ENCODE measurements at places on chromosomes 2 and 18. TPM values are rescaled to one million over a fixed set of nuclear protein-coding genes. Genes with fewer than 3 reads are reported as not detected.

The HES6 gene
- 6.4 TPM for polyA plus RNA-seq

DNA sequence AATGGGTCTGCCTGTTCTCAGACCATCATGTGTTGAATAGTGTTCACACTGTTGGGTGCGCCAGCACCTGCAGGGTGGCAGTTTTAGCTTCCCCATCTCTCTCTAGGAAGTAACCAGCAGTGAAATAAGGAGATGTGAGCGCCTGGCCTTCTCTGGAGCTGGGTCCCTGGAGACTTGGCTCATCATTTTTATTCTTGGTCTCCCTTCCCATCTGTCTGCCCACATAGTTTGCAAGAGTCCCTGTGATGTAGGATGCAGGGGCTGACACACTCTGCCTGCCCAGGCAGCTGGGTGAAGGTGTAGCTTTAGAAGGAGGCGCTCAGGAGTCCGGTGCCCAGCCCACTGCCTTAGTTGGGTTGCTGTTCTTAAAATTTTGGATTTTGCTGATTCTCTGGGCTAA lies 172.2 kb downstream of the LDLRAD4 start:
- no peak for DNase-seq

The IL36RN gene
- not detected for polyA plus RNA-seq

- DNase-seq = no peak
Observed at GRCh38 chr2:238383135-238383534, 43.6 kb upstream of the ASB1 start.

The SPEG gene
- 9.2 TPM for polyA plus RNA-seq

GRCh38 chr18:58896268-58896667 lies 31.6 kb downstream of the ZNF532 start:
- no peak for DNase-seq

The TEKT4 gene
- 0.23 TPM for polyA plus RNA-seq

The LGALSL gene
- polyA plus RNA-seq = 38.0 TPM

DNA sequence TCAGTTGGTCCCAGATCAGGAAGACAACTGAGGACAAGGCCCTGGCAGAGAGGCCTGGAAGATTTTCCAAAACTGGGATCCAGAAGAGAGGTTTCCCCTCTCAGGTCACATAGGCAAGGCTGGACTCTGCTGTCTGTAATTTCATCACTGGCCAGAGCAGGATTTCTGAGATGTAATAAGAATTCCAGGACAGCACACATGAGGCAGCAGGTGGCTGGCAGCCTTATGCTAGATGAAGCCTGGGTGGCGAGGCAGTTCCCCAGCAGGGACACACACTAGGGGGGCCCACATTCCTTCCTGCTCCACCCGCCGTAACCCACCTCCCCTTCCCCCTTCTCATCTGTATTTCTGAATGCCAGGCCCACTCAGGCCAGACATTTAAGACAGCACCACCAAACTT lies 98.6 kb downstream of the HNRNPLL start:
- DNase-seq = no peak

DNA sequence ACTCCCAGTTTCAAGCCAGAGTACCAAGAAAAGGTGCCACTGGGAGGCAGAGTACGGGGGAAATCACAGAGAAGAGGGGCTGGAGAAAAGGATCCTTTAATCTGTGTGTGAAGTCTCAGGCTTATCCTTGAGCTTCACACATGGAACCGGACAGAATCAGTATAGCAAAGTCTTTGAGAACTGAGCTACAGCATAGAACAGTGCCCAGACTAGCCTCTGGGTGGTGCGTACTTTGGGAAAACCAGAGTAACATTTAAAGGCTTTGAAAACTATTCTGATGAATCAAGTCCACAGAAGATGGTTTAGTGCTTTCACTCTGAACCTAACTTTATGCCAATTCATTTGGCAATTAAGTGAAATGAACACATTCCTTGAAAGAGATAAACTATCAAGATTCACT lies 83.1 kb downstream of the BABAM2 start:
- DNase-seq = no peak

- DNase-seq = peak; percentile 32
Observed at GRCh38 chr2:239688122-239688681, 287.4 kb upstream of the HDAC4 start.

The UGT1A4 gene
- not detected for polyA plus RNA-seq

- DNase-seq = no peak
Observed at GRCh38 chr2:75592030-75592429, 31.3 kb upstream of the EVA1A start.

DNA sequence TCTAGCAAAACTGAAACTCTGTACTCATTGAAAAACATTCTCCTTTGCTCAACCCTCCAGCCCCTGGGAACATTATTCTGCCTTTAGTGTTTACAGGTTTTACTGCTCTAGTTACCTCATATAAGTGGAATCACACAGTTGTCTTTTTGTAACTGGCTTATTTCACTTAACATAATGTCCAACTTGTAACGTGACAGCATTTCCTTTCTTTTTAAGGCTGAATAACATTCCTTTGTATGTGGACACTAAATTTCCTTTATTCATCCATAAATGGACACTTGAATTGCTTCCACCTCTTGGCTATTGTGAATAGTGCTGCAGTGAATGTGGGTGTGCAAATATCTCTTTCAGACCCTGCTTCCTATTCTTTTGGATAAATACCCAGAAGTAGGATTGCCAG lies 144.9 kb downstream of the ACTR3 start:
- DNase-seq = no peak

GRCh38 chr2:229173825-229174359 lies 97.2 kb downstream of the PID1 start:
- DNase-seq = no peak

The TUBA3E gene
- not detected for polyA plus RNA-seq

DNA sequence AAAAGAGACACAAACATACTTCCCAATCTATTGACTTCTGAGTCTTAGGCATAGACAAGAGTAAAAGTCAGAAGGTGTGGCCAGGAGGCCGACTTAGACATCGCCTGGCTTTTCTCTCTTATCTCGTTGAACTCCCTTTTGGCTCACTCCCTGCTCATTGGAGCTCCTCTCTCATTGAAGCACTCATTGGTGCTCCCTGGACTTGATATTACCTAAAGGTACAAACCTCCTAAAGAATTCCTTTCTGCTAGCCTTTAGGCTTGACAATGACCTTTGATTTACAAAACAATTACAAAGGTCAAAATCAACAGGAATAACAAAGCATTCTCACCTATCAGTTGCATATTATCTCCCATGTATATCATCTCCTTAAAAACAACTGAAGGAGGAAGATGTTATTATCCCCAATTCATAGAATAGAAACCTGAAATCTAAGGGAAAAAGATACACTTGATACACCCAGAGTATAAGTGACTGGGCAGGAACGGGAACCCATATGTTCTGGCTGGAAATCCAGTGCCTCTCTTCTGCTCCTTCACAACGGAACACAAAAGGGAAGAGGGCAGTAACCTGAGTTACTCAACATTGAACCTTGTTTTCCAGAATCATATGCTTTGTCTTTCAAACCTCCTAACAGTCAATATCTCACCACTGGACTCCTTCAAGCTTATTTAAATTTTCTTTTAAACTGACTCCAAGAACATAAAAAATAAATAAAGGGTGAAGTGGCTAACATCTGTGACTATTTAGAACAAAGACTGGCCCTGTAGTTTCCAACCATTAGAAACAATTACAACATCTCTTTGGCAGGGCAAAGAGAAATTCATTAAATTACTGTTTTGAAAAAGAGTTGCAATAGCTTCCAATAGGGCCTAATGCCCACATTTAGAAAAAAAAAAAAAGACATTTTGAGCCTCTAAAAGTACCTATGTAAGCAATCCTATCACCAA lies 1247.9 kb downstream of the LRP1B start:
- no peak for DNase-seq

GRCh38 chr18:22026889-22027288 lies 142.5 kb upstream of the GATA6 start:
- DNase-seq = no peak

- DNase-seq = no peak
Observed at GRCh38 chr2:226079671-226080181, 680.2 kb downstream of the NYAP2 start.

- DNase-seq = no peak
Observed at GRCh38 chr18:7877609-7878008, 310.5 kb downstream of the PTPRM start.

Data from renal cortex interstitium (tissue), 15 donors.